ENCODE measurements at places on chromosomes 11 and 22. TPM values are rescaled to one million over a fixed set of nuclear protein-coding genes. Genes with fewer than 3 reads are reported as not detected.

The BAIAP2L2 gene
- 0.69 TPM for total RNA-seq

The GLYATL2 gene
- total RNA-seq, result 0.77 TPM

The PIH1D2 gene
- total RNA-seq, result 1.4 TPM

The SPON1 gene
- under 0.01 TPM for total RNA-seq

The MS4A2 gene
- total RNA-seq, result not detected

The OR56A1 gene
- under 0.01 TPM for total RNA-seq

The SCGB1A1 gene
- total RNA-seq, result not detected

The JHY gene
- 0.60 TPM for total RNA-seq

The OR51B5 gene
- 0.26 TPM for total RNA-seq

The SLC17A6 gene
- total RNA-seq, result not detected

The OR6Q1 gene
- total RNA-seq, result not detected

The TRIM49 gene
- total RNA-seq, result not detected

The BID gene
- 22.9 TPM for total RNA-seq

The DSCAML1 gene
- total RNA-seq, result under 0.01 TPM

The MMP27 gene
- not detected for total RNA-seq

The PLET1 gene
- total RNA-seq, result not detected

The EPS8L2 gene
- 64.5 TPM for total RNA-seq

The CTSW gene
- total RNA-seq, result not detected

The TSGA10IP gene
- total RNA-seq, result not detected

The MYOD1 gene
- total RNA-seq, result not detected

The BTBD18 gene
- total RNA-seq, result not detected

The FOLR2 gene
- not detected for total RNA-seq
